ENCODE measurements at places on chromosomes 4 and X. TPM values are rescaled to one million over a fixed set of nuclear protein-coding genes. Genes with fewer than 3 reads are reported as not detected.

SSX2 gene
- total RNA-seq, result not detected

ADH7 gene
- total RNA-seq, result not detected

NAT8L gene
- total RNA-seq, result 20.7 TPM

HPGD gene
- 3.4 TPM for total RNA-seq

S100G gene
- total RNA-seq, result not detected

CXCL8 gene
- total RNA-seq, result 1.1 TPM

USP51 gene
- total RNA-seq, result 8.1 TPM

TCEAL4 gene
- 67.4 TPM for total RNA-seq

SYN1 gene
- total RNA-seq, result 6.7 TPM

GRCh38 chr4:175970724-175971123, 94.9 kb upstream of the WDR17 start:
- H3K27ac ChIP-seq, result no peak overlapping the region
- DNase-seq, result no peak
- H3K36me3 ChIP-seq, result no peaks in the 10 kb centered on the region
- H3K27me3 ChIP-seq, result no peaks in the 10 kb centered on the region

- peaks cover 7% of the 10 kb centered on the region for H3K4me1 ChIP-seq
- no peak for DNase-seq
- no peak overlapping the region for H3K4me3 ChIP-seq
Observed at GRCh38 chr4:48379587-48380180, 38.4 kb downstream of the SLAIN2 start.

- no peak overlapping the region for H3K4me3 ChIP-seq
- H3K36me3 ChIP-seq, result no peaks in the 10 kb centered on the region
- peak; percentile 51 for DNase-seq
- peak overlapping the region; percentile 76 for H3K27ac ChIP-seq
Observed at GRCh38 chrX:68989865-68990606, 161.2 kb downstream of the EFNB1 start.

DNA sequence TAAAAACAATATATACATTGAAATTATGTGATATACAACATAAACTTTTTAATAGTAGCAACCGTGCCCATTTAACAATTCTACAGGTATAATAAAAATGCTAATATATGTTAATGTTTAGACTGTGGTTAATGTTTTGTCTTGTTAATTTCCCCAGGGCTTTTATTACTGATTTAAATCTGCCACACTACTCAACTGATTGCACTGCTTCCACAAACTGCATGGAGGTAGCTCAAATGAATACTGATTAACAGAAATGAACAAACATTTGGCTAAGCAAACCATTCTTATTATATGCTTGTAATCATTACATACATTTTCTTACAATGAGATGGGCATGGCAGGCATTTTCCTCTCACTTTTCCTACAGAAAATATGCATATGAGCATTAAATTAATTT, 275.9 kb downstream of the GPC3 start:
- H3K4me1 ChIP-seq, result peaks cover 22% of the 10 kb centered on the region
- no peak for DNase-seq

DNA sequence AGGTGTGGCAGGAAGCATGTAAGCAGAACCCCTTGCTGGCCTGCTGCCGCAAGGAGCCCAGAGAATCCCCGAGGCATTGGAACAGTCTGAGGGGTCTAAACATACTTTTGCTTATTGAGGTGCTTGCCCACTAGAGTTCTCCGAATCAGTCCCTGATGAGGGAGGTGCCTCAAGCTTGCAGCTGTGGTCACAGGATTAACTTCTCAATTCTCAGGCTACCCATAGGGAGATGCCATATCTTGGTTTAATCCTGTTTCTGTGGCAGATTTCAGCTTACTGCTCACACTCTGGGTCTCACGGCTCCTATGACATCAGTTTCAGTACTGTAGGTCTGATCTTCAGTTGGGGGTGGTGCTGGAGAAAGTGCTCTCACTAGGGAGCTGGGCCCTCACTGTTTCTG, 39.9 kb downstream of the CCNG2 start:
- H3K4me3 ChIP-seq, result no peak overlapping the region
- no peak overlapping the region for H3K27ac ChIP-seq
- peaks cover 1% of the 10 kb centered on the region for H3K36me3 ChIP-seq
- no peaks in the 10 kb centered on the region for H3K4me1 ChIP-seq

GRCh38 chr4:7194251-7195140, 2.2 kb downstream of the SORCS2 start:
- DNase-seq, result no peak
- peak overlapping the region; percentile 21 for H3K4me3 ChIP-seq
- no peak overlapping the region for H3K27ac ChIP-seq

DNA sequence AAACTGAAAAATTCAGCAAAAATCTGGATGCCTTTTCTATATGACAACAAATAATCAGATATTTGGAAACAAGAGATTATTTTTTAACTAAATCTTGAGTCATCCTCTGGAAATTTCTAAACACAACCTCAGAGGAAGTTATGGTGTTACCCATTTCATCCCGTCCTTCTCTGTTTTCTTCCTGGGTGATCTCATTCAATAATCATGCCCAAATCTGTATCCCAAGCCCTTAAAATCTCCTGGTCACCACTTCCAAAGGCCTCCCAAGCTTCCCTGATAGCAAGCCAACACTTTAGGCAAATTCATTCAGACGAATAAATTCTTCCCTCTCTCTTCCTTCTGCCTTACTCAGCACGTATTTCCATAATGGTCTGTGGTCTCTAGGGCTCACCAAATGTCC, 9.7 kb upstream of the SORCS2 start:
- H3K4me3 ChIP-seq, result no peak overlapping the region
- peaks cover 2% of the 10 kb centered on the region for H3K36me3 ChIP-seq
- peaks cover 9% of the 10 kb centered on the region for H3K4me1 ChIP-seq
- DNase-seq, result no peak
- H3K27ac ChIP-seq, result no peak overlapping the region
- H3K27me3 ChIP-seq, result peaks cover 22% of the 10 kb centered on the region

- peak overlapping the region; percentile 82 for H3K27ac ChIP-seq
- DNase-seq, result peak; percentile 30
- H3K4me3 ChIP-seq, result peak overlapping the region; percentile 85
- peaks cover 11% of the 10 kb centered on the region for H3K4me1 ChIP-seq
- H3K36me3 ChIP-seq, result peaks cover 4% of the 10 kb centered on the region
Observed at GRCh38 chrX:64204701-64205440, 637 bp downstream of the AMER1 start.

- no peak overlapping the region for H3K4me3 ChIP-seq
- H3K4me1 ChIP-seq, result peaks cover 8% of the 10 kb centered on the region
- no peaks in the 10 kb centered on the region for H3K36me3 ChIP-seq
- H3K27ac ChIP-seq, result no peak overlapping the region
Observed at GRCh38 chr4:136571315-136571714, 961.0 kb downstream of the PCDH18 start.

DNA sequence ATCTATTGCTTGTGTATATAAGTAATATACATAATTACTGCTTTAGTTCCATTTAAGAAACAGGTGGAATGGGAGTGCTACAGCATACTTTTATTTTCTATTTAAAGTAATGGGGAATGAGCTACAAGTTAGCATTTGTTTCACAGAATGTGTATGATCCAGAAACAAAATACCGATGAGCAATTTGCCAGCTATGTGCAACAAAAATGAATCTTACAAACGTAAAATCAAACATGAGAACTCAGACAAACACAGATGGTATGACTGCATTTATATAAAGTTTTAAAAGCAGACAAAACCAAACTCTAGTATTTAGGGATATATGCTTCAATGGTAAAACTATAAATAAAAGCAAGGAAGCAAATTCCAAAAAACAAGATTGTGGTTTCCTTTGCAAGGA, 141.7 kb downstream of the PAPSS1 start:
- H3K27ac ChIP-seq, result no peak overlapping the region
- H3K36me3 ChIP-seq, result no peaks in the 10 kb centered on the region
- H3K4me3 ChIP-seq, result no peak overlapping the region
- no peaks in the 10 kb centered on the region for H3K27me3 ChIP-seq
- DNase-seq, result no peak

GRCh38 chrX:132063862-132064261, 40.8 kb downstream of the STK26 start:
- no peak overlapping the region for H3K4me3 ChIP-seq
- peaks cover 1% of the 10 kb centered on the region for H3K4me1 ChIP-seq
- peaks cover 10% of the 10 kb centered on the region for H3K36me3 ChIP-seq
- DNase-seq, result no peak
- H3K27ac ChIP-seq, result no peak overlapping the region

DNA sequence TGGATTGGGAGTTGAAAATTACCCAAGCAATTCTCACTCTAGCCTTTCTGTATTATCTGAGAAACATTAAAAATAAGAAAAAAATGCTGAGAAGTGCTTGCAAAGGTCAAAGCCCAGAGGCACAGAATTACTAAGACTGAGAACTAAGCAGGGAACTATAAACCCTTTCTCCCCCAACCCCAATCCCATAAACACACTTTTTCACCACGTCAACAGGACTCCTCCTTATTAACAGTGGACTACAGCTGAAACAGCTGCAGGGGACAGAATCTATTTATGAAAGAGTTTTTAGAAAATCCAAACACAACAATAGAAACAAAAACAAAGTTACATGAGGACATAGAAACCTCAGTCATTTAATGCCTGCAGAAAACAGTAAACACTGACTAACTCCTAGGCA, 984.1 kb downstream of the TRAM1L1 start:
- H3K27ac ChIP-seq, result no peak overlapping the region
- H3K4me3 ChIP-seq, result no peak overlapping the region
- no peaks in the 10 kb centered on the region for H3K36me3 ChIP-seq
- H3K4me1 ChIP-seq, result no peaks in the 10 kb centered on the region
- DNase-seq, result no peak

DNA sequence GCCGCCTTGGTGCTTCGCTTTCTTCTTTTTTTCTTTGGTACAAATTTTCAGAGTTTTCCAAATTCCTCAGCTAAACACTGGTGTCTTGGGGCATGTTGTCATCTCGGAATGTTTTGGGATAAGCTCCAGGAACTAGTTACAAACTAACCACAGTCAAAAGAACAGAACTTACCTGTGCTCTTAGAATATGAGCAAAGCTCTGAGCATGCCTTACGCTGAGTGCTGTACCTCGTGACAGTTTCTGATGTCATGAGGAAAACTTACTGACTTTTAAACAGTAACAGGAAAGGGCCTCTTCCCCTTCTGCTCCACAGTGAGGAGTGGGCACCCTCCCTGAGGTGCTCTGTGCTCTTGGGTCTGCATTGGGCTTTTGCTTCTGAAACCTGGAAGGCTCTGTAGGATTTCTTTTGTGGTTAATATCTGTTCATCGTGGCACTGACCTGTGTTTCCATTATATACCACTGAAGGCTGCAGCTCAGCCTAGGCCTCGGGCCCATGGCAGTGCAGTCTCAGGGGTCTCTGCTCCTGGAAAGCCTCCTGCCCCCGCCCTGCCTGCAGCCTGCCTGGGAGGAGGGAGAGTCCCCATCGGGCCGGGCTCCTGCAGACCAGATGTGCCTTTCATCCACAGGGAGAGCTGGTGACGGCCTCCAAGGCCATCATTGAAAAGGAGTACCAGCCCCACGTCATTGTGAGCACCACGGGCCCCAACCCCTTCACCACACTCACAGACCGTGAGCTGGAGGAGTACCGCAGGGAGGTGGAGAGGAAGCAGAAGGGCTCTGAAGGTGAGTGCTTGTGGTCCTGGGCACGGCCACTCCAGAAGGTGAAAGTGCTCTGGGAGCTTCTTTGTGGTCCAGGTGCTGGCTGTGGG, 48.7 kb downstream of the NOP14 start:
- peaks cover 46% of the 10 kb centered on the region for H3K36me3 ChIP-seq
- no peak for DNase-seq
- no peak overlapping the region for H3K4me3 ChIP-seq
- no peak overlapping the region for H3K27ac ChIP-seq

DNA sequence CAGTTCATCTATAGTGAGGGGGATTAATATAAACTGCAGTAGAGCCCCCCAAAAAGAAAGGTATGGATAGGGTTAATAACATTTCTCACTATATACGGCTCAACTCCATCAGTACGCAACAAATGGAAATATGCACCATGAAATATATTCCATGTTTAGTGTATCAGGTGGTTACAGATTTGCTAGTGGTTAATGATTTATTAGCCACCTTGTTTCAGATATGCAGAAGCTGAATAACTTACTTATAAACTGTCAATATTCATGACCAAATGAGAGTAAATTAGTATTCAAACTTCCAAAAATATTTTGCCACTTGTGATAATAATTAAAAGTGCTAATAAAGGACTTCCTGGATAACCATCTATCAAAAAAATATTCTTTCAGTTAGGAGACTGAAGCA, 14.8 kb downstream of the AMTN start:
- no peak for DNase-seq
- H3K27me3 ChIP-seq, result no peaks in the 10 kb centered on the region
- H3K4me1 ChIP-seq, result peaks cover 1% of the 10 kb centered on the region
- H3K27ac ChIP-seq, result no peak overlapping the region

- peaks cover 21% of the 10 kb centered on the region for H3K36me3 ChIP-seq
- no peaks in the 10 kb centered on the region for H3K27me3 ChIP-seq
- H3K4me1 ChIP-seq, result no peaks in the 10 kb centered on the region
- DNase-seq, result no peak
Observed at GRCh38 chr4:108030332-108030731, 40.6 kb downstream of the HADH start.

- H3K27me3 ChIP-seq, result peaks cover 55% of the 10 kb centered on the region
- H3K4me1 ChIP-seq, result peaks cover 14% of the 10 kb centered on the region
- no peak for DNase-seq
Observed at GRCh38 chr4:113977526-113977855, 2.0 kb downstream of the ARSJ start.

DNA sequence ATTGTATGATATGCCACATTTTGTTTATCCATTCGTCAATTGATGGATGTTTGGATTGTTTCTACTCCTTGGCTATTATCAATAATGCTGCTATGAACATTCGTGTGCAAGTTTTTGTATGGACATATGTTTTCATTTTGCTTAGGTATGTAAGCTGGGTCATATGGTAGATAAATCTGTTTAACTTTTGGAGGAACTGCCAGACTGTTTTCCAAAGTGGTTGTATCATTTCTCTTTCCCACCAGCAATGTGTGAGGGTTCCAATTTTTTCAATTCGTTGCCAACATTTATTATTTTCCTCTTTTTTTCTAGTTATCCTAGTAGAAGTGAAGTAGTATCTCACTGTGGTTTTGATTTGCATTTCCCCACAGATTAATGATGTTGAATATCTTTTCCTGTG, 71.8 kb downstream of the DIAPH2 start:
- no peak overlapping the region for H3K4me3 ChIP-seq
- no peak overlapping the region for H3K27ac ChIP-seq
- no peak for DNase-seq
- H3K36me3 ChIP-seq, result peaks cover 12% of the 10 kb centered on the region
- H3K4me1 ChIP-seq, result peaks cover 21% of the 10 kb centered on the region

DNA sequence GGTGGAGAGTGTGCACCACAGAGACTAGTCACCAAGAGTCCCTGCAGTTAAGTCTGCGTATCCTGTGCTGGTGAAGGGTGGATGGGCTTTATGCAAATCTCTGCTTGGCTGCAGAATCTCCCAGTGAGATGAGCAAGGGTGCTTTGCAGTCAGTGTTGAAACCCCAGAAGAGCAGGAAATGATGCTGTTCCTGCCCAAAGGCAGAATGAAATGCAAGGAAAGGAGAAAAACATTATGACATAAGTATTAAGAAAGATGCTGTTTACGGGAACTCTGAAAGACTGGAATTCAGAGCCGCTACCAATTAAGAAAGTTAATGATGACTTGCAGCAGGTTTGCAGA, 25.4 kb upstream of the ACSL1 start:
- no peak overlapping the region for H3K27ac ChIP-seq
- no peaks in the 10 kb centered on the region for H3K36me3 ChIP-seq
- H3K4me3 ChIP-seq, result no peak overlapping the region
- peaks cover 24% of the 10 kb centered on the region for H3K27me3 ChIP-seq
- H3K4me1 ChIP-seq, result peaks cover 2% of the 10 kb centered on the region
